ENCODE measurements at places on chromosomes 5 and 9.
A peak's percentile ranks its signal among the peaks of the same experiment; 100 is the strongest.

DNA sequence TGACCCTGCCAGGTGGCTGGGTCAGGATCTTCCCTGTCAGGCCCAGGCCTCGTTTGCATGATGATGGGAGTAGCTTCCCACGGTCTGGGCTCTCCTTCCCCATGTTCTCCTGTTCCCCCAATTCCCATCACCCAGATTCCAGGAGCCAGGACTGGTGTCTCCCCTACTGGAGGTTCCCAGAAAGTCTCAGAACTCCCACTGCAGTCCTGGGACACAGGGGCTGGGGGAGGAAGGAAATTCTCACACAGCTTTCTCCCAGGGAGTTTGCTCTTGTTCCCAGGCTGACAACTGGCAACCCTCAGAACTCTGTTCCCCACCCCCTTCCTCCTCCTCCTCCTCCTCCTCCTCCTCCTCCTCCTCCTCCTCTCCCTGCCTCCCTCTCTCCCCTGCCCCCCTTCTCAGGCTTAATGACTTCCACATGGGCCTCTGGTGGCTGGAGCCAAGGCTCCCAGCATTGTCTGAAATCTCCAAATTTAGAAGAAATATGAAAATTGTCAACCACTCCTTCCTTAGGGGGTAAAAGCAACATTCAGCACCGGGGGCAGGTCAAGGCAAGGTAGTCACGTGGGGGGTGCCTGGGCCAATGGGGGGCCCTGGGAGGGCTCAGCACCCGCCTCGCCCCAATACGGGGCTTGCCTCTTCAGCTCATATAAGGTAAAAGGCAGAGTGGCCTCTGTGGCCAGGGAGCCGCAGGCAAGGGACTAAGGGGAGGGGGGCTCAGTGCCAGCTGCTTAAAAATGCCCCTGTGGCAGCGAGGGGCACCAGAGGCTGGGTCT is 27.3 kb upstream of the IL17B start:
- no peak for DNase-seq

GRCh38 chr9:137665697-137666512 is 47.1 kb downstream of the EHMT1 start:
- no peak for DNase-seq

GRCh38 chr5:58133631-58134296 is 326.1 kb downstream of the PLK2 start:
- no peak for DNase-seq

DNA sequence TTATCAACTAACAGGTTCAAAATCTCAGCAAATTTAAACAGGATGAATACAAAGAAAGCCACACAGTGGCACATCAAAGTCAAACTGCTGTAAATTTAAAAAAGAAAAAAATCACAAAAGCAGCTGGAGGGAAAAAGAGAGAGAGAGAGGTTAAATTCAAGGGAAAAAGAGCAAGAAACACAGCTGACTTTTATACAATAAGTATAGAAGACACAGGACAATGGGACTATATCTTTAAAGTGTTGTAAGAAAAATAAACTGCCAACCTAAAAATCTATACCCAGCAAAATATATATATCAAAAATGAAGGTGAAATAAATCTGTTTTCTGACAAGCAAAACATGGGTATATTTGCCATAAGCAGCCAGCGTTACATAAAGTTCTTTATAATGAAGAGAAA is 261.5 kb downstream of the TLE1 start:
- DNase-seq, result no peak

DNA sequence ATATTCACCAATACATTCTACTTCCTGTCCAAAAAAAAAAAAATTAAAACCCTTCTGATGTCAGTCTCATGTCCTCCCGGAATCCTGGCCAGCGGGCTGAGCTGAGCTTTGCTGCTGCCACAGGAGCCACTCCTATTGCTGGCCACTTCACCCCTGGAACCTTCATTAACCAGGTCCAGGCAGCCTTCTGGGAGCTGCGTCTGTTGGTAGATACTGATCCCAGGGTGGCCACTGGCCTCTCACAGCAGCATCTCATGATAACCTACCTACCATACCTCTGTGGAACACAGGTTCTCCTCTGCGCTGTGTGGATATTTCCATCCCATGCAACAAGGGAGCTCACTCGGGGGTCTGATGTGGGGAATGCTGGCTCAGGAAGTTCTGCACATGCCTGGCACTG is 21.0 kb upstream of the NPM1 start:
- no peak for DNase-seq

DNA sequence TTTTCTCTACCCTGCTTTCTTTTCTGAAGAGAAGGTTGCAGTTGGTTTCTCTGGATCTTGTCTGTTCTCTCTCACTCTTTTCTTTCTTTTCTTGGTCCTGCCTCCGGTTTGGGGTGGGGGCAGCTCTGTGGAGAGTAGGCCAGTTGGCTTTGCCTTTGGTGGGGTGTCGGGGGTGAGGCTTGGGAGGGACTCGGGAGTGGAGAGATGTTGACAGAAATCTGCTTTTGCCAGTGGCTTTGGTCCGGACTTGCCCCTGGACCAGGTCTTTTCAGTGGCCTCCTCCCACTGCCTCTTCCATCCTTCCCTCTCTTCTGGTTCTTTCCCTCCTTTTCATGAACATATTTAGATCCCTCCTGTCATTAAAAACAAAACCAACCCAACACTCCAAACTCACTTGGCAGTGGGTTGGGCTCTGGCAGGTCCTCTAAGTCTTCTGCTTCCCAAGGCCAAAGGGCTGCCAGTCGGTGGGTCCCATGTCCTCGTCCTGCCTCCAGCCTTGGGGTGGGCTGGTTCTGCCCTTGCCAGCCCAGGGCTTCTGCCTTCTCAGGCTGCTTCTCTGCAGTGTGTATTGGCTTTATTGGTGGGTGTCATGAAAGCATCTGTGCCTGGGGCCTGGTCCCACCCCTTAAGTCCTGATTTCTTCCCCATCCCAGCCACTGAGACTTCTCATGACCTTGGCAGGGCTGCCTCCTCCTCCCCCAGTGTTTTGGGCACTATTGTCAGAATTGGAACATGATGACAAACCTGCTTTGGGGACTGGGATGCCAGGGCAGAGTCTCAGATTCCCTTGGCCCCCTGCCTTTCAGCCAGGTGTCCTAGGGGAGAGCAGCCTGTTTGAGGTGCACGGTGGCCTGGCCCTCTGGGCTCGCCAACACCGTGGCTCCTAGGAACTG is 16.9 kb downstream of the ANKRD33B start:
- no peak for DNase-seq

DNA sequence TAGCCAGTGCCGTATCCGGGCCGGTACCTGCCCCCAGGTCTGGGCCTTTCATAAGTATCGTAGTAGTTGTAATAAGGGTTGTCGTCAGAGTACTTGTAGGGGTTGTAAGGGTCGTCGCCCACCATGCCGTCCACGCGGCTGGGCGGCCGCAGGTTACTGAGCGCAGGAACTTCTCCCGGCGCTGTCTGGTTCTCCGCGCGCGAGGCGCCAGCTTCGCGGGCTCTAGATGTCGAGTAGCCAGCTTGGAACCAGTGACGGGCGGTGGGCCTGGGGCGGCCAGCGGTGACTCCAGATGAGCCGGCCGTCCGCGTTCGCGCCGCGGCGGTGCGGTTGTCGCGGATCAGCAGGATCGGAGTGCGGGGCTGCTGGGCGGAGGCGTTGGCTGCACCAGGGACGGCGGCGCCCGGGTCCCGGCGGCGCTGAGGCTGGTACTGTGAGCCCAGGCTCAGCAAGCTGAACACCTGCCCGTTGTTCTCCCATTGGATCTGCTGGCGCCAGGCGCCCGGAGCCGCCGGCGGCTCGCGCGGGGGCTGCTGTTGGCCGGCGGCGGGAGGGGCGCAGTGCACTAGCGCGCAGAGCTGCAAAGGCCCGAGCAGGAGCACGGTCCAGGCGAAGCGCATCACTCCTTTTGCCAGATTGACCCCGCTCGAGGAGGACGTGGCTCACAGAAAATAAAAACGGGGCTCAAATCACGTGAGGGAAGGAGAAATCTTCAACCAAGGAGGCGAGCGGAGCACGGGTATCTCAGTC is 518 bp downstream of the LOX start:
- DNase-seq, result peak; percentile 4

- DNase-seq, result no peak
These were observed 53.9 kb downstream of the SGCD start for GRCh38 chr5:156380848-156381247.

DNA sequence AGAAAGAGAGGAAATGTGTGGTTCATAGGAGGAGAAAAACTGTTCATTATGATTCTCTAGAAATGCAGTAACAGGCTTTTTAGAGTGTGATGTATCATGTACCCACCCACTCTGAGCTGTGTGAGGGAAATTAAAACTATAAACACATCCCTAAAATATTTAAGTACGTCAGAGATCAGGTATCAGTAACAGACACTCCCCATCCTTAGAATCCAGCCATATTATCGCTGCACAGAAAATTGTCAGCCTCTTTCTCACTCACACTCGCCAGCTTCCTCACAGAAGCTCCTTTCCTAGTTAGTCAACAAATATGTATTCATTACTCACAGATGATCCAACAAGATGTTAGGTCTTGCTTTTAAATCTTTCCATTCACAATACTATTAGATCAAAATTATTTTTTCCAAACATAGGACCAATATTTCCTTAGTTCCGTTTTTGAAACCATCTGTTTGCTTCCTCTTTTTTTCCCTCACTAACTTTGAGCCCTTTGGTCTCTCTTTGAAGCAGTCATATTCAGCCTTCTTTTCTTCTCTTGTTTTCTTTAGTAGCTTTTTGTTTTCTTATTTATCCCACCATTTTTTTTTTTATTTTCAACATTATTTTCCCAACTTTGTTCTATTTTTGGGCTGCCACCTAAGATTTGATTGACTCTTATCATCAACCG is 13.6 kb upstream of the MAST4 start:
- no peak for DNase-seq

- no peak for DNase-seq
These were observed 187.3 kb upstream of the PIK3R1 start for GRCh38 chr5:68028131-68028727.

- DNase-seq, result no peak
These were observed 50.3 kb downstream of the MAN2A1 start for GRCh38 chr5:109739741-109740728.

DNA sequence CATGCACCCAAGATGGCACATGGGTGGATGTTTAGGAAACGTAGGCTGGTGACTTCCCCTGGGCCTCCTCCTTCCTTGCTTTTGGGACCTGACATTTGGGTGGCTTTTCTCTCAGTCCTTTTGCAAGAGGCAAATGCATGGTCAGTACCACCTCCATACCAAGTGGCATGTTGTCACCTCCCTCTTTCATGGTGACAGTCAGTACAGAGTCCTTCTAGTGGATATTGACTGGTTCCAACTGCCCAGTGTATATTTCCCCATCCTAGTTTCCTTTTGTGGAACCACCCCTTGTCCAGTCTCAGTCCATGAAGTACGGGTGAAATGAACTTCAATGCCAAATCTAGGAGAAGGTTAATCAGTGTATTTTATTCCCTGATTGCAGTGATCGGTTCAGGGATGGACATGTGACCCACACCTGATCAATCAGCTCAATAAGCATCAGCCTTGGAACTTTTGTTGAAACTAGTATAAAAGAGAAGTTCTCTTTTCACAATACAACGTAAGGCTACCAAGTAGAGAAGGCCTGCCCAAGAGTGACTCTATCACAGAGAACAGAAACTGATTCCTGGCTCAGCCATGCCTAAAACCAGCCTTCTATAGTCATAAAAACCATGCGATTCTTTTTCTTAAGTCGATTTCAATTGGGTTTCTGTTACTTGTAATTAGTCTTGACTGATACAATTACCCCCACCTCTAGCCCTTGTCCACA is 143.4 kb upstream of the KLF9 start:
- DNase-seq, result no peak

- no peak for DNase-seq
These were observed 86.9 kb downstream of the BASP1 start for GRCh38 chr5:17304282-17304681.

DNA sequence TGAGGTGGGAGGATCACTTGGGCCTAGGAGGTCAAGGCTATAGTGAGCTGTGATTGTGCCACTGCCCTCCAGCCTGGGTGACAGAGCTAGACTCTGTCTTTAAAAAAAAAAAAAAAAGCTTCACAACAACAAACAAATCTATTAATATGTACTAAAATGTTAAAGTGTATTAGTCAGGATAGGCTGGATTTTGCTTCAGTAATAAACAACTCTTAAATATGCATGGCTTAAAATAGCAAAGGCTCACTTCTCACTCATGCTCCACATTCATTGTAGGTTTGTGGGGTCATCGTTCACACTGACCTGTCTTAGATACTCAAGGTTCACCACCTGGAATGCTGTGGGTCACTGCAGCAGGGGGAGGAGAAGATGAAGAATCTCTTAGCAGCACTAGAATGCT is 33.8 kb upstream of the COL15A1 start:
- DNase-seq, result no peak

- DNase-seq, result no peak
These were observed 48.6 kb downstream of the PSMB7 start for GRCh38 chr9:124366476-124367220.

DNA sequence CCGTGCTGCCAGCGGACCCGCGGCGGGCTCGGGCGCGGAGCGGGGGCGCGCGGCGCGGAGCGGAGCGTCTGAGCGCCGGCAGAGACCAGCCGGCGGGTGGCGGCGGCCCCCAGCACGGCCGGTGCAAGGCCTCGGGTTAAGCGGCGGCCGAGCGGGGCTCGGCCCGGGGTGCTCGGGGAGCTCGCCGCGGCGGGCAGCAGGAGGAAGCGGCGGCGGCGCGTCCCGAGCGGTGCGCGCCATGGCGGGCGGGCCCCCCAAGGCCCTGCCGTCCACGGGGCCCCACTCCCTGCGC is 150 bp downstream of the SNX30 start:
- no peak for DNase-seq

DNA sequence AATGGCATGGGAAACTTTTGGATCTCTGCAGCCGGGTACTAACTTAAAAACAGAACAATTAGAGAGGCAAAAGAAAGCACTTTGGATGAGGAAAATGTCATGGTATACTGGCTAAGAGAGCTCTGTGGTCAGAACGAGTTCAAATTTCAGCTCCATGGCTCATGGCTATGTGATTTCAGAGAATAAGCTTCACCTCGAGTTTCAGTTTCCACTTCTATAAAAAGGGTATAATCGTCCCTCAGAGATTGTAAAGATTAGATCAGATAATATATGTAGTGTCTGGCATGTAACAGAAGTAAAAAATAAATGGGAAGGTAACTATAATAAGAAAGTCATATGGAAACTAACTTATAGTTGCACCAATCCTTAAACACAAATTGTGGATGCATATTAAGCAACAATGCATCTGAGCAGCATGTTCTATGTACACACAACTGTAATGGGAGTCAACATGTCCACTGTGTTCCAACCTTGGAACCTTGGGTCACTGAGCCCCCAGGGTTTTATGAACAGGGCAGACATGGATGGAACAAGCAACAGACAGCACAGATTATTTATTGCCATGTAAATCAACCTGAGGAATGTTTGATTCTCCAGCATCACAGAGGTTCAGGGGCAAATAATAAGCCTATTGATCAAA is 145.4 kb downstream of the MAPKAP1 start:
- no peak for DNase-seq

- DNase-seq, result no peak
These were observed 136.5 kb downstream of the SNX18 start for GRCh38 chr5:54653956-54654614.

DNA sequence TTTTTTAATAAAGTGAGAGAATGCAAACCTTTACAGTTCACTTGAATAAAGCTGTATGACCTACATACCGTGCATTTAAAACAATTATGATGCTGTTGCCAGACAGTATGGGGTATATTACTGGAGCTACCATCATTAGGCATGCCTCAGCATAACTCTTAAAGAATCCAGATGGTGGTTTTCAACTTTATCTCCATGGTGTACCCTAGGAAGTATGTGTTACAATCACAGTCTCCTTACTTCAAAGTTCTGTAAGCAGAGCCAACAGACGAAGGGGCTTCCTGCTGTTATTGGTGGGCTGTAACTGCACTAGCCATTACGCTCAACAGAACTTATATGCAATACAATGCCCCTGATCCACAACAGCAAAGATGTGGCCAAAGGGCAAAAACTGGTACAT is 803.3 kb downstream of the DTWD2 start:
- DNase-seq, result no peak

GRCh38 chr9:79353856-79354520 is 217.8 kb upstream of the TLE4 start:
- no peak for DNase-seq

All from stimulated activated CD4-positive, alpha-beta T cell treated with anti-CD3 and anti-CD28 coated beads, Interleukin-2, amount 100 ng/mL, for 48 hours (primary cell).